M059J (cell line): ENCODE measurements at places on chromosomes 12 and 14.
A peak's percentile ranks its signal among the peaks of the same experiment; 100 is the strongest.

DNA sequence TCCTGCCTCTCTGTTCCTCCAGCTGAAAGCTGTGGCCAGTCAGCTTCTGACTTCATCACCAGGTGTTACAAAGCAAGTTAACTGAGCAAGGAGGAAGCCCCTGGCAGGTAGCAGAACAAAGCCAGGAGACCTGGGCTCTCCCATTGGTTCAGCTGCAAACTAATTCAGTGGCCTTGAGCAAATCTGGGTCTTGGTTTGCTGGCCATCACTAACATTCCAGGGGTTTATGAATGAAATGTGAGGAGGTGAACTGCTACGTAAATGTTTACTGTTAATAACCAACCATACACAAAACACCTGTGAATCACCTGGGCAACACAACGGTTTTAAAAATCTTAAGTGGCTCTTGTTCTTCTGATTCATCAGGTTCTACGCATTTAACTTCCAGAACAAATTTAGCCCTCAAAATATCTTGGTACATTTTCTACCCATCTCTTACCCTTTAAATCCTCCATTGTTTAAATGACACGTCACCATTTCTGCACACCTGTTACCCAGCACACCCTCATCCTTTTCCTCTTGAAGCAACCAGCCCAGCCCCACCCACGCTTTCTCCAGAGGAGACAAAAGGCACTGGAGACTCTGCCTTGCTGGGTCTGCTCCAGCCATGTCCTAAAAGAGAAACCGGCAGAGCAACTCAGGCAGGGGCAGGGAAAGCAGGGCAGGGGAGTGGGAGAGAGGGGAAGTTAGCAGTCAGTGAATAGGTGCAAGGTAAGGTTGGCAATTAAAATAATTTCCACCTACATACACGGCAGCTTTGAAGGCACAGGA lies 49.3 kb upstream of the TSPAN11 start:
- no peak for DNase-seq

DNA sequence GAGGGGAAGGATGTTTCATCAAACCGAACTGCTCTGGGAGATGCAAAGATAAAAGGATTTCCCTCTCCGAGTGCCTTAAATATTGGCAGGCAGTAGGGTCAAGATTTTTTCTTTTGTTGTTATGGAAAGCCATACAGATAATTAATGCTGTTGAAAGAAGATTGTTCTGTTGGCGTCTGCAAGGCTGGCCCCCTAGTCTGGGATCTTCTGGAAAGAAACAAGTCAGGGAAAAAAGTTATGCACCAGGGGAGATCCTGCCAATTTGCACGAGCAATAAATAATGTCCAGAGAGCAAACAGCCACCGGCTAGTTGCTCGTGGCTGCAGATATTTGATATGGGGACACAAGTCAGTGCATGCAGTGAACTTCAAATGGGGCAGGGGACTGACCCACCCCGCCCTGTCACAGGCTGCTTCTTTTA lies 202.1 kb upstream of the MYL2 start:
- DNase-seq: no peak

- peak; percentile 46 for DNase-seq
Observed at GRCh38 chr14:105525861-105526775, at the start of gene TMEM121. Gene TMEM121 (plus strand): TSS chr14:105526583. CDS start chr14:105528835, 2,252 bp downstream.

GRCh38 chr14:101716077-101716950 lies 45.2 kb upstream of the PPP2R5C start:
- no peak for DNase-seq

DNA sequence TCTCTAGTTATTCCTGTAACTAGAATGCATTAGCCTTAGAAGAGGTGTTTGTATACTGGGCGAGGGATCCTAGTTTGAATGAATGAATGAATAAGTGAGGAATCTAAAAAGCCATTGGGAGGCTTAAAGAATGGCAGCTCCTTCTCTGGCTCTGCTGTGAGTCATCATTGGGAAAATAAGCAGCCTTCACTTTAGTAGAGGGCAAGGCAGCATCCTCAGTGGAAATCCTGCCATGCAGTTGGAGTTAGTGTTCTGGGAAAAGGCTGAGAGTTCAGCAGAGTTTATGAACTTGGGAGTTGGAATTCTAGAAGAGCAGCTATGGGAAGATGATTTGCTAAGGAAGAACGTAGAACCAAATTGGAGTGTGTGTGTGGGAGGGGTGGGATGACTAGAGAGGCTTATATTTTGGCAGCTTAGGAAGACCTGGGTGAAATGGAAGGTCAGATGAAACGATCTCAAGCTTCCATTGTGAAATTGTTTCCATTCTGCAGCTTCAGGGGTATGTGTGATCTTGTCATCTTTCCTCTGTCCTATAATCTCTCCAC lies 120.8 kb downstream of the PTCSC3 start:
- no peak for DNase-seq

DNA sequence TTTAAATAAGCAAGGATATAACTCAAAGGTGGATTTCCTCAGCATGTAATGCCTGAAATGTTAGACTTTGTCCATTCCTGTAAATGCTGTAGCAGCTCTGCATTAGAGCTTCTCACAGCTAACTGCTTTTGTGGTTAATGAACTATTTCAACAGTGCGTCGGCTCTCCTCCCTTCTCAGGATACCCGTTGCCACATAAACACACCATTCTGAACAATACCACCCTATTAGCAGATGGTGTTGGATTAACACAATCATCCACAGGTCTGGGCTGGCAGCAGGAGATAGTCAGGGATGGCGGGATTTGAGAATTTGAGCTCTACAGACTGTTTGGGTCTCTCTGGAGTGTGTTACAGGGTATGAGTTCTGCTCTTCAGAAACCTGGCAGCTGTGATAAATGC lies 33.5 kb upstream of the C12orf42 start:
- no peak for DNase-seq

GRCh38 chr12:40819436-40820108 lies 127.3 kb downstream of the CNTN1 start:
- DNase-seq: no peak
